ENCODE measurements at places on chromosomes 16 and 17.

- DNase-seq, result no peak
Measured at GRCh38 chr16:19239511-19240155, 45.9 kb upstream of the CLEC19A start.

- DNase-seq, result no peak
Measured at GRCh38 chr16:58853854-58854791, 120.0 kb upstream of the GOT2 start.

DNA sequence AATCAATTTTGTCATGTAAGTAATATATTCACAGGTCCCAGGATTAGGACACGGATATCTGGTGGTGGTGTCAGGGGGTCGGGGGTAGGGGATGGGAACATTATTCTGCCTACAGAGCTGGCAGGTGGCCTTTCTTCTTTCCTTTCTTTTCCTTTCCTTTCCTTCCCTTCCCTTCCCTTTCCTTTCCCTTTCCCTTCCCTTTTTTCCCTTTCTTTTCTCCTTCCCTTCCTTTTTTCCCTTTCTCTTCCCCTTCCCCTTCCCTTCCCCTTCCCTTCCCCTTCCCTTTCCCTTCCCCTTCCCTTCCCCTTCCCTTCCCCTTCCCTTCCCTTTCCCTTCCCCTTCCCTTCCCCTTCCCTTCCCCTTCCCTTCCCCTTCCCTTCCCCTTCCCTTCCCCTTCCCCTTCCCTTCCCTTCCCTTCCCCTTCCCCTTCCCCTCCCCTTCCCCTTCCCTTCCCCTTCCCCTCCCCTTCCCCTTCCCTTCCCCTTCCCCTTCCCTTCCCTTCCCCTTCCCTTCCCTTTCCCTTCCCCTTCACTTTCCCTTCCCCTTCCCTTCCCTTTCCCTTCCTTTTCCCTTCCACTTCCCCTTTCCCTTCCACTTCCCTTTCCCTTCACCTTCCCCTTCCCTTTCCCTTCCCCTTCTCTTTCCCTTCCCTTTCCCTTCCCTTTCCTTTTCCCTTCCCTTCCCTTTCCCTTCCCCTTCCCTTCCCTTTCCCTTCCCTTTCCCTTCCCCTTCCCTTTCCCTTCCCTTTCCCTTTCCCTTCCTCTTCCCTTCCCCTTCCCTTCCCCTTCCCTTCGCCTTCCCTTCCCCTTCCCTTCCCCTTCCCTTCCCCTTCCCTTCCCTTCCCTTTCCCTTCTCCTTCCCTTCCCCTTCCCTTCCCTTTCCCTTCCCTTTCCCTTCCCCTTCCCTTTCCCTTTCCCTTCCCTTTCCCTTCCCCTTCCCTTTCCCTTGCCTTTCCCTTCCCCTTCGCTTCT, 145.9 kb downstream of the PRKCB start:
- DNase-seq, result no peak

DNA sequence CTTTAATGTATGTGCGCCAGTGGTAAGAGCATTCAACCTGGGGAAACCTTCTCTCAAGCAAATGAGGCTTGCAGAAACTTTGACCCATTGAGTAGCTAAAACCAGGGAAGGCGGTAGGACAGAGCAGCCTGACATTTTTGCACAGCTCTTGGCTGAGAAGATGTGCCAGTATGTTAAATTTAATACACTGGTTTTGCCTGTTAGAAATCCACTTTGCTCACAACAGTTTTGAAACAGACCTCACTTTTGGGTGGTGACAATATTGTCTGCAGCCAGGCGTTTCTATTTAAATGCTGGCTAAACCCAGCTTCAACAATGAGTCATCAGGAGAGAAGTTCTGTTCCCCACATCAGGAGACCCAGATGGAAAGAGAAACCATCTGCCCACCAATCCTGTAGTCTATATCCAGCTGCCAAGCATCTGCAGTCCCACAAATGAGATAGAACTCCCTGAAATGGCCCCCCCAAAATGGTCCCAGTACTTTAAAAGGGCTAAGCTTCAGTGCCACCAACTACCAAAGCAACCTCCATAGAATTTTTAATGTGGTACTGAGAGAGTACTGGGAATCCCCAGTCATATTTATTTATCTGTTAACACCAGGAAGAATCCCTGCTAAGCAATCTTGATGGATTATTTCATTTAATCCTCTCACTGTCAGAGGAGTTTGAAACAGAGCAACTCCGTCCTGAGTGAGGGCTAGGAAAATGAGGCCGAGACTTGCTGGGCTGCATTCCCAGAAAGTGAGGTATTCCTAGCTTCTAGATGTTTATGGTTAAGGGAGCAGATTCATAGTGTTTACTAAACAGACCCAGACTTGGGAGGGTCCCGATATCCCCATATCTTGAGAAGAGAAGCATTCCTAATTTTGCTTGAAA, 29.0 kb upstream of the CLEC3A start:
- no peak for DNase-seq

DNA sequence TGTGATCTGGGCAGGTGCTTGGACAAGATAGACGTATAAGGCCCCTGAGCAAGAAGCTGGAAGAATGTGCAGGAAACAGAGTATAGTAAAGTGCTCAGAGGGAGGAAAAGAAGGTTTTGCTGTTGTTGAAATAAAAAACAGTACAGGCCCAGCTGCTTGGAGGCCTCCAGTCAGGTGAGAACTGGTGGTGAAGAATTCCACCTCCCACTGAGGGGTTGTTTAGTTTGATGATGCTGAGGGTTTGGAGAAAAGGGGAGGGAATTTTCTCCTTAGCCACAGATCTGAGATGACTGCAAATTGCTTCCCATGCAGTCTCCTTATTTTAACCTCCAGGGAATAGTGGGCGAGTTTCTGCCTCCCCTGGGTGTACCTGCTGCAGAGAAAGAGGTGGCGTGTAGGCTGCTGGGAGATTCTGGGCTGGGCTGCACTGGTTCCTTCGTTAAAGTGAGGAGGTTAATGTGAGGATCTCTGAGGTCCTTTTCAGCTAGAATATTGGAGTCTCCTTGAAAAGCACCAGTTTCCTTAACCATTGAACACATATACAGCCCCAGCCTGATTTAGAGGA, 25.8 kb downstream of the SMPD3 start:
- DNase-seq, result no peak

- DNase-seq, result no peak
Measured at GRCh38 chr16:3520841-3521240, 20.0 kb downstream of the CLUAP1 start.

GRCh38 chr16:5977329-5977728, 879.7 kb upstream of the EEF2KMT start:
- no peak for DNase-seq

Data from hematopoietic multipotent progenitor cell treated with erythropoietin and hydrocortisone succinate and interleukin-3 and kit ligand, for 6 days (in vitro differentiated cells).